ENCODE measurements at places on chromosomes 5 and 9.

- no peak for DNase-seq
These were observed 791 bp upstream of the GPR150 start for GRCh38 chr5:95619096-95619495.

- DNase-seq: no peak
These were observed 936 bp upstream of the WDR5 start for GRCh38 chr9:134134949-134135342.

- no peak for DNase-seq
These were observed 169.6 kb downstream of the SLC12A2 start for GRCh38 chr5:128253161-128253560.

DNA sequence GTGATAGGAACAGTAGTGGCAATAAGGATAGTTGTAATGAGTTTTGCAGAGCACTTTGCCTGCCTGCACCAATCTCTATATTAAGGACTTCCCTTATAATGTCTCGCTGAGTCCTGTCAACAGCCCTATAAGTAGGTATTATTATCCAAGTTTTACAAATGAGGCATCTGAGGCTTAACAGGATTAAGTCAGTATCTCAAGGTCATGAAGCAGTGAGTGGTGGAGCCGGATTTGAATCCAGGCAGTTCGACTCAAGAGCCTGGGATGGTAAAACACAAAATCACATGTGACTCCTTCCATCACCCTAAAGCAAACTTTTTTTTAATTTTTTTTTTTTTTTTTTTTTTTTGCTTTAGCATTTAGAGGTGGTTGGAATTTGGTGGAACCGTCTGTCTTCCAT, 59.0 kb upstream of the RARS1 start:
- DNase-seq: no peak

All from stimulated activated CD8-positive, alpha-beta memory T cell treated with anti-CD3 and anti-CD28 coated beads, Interleukin-2, amount 100 ng/mL, for 1 hour (primary cell).